Glomerular endothelial cell (primary cell): ENCODE measurements at places on chromosomes 6 and 20. TPM values are rescaled to one million over a fixed set of nuclear protein-coding genes. Genes with fewer than 3 reads are reported as not detected.

DNA sequence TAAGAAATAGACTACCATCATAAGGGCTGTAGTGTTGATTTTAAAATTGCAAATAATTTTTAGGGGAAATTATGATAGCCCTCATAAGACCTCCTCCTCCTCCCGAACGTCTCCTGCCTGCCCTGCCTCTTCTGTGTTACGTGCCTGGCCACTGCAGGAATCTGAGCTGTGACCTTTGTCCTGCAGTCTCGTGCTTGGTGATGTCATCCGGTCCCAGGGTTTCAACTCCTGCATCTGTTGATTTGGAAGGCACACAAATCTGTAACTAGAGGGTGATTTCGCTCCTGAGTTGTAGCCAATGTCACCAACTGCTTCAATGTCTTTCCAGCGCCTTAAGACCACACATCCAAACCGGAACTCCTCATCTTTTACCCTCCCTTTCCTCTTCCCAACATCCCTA, 163.2 kb downstream of the AIG1 start:
- no peak for DNase-seq

DNA sequence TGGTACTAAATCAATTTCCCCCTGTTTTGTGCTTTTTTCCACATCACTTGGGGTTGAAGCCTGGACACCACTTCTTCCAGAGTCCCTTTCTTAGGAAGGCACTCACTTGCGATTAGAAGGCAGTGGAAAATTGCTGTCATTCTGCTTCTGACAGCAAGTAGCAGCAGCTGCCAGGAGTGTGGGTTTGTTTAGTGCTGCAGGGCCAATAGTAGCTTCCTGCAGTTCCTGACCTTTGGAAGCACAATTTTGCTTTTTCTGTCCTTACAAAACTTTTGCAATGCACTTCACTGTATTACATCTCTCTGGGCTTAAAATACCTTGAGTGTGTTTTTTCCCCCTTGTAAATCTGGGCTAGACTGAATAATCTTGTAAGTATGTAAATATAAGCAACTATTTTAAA, 12.5 kb upstream of the HLA-DRA start:
- no peak for DNase-seq

GRCh38 chr6:126743076-126743475, 375.4 kb upstream of the RSPO3 start:
- no peak for DNase-seq

GRCh38 chr6:83119742-83120300, 52.4 kb downstream of the DOP1A start:
- no peak for DNase-seq

GRCh38 chr6:21588481-21589351, 4.8 kb upstream of the SOX4 start:
- DNase-seq: no peak

DNA sequence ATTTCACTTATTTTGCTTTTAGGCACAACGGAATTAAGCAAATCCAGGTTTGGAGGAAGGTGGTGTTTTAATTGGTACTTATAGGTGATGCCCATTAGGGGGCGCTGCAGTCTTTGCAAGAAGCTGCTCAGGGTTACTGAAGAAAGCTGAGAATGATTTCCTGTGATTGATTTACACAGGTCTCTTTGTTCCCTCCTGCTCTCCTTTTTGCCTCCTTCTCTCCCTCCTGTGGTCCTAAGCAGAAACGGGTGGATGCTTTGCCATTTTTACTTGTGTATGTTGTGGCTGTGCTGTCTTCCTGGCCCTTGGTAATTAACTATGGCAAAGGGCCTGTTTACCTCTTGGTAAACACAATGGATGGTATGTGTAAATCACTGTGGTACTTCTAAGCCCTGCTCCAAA, 97.8 kb downstream of the ANKS1A start:
- peak; percentile 58 for DNase-seq

DNA sequence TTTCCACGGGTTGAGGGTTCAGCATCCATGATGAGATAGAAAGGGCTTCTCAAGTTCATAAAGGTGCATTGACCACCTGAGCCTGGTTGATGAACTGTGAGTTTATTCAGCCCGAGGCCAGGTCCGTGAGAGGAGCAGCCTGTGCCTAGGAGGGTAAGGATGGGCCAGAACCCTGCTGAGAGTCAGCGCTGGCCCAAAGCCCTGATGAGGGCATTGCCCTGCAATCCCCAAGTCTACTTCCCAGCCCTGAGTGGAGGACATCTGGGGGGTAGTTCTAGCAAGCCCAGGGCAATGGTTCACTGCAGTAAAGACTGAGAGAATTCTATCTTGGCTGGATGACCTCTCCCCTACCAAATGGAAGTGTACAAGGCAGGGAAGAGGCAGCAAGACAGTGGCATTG, 123.3 kb upstream of the NXT1 start:
- DNase-seq: no peak

DNA sequence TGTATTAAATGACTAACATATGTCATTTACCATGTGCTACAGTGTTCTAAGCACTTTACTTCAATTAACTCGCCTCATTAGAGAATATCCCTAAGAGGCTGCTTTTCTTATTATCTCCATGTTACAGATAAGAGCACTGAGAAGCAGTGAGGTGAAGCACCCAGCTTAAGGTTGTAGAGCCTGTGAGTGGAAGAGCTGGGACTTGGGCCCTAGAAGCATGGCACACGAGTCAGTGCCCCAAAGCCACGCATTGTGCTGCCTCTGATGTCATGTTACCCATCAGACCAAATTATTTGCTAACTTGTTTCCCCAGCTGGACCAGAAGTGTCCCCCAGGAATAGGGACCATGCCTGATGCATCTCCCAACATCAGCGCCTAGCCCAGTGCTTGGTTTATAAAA, 34.1 kb downstream of the POFUT1 start:
- no peak for DNase-seq

The ZNF165 gene
- total RNA-seq: 0.23 and 0.97 TPM in 2 replicates

The CST5 gene
- total RNA-seq: not detected in 2 replicates

The CNBD2 gene
- total RNA-seq: 2.6 and 8.4 TPM in 2 replicates

The SAMD10 gene
- 6.2 and 8.3 TPM in 2 replicates for total RNA-seq

The ATP9A gene
- total RNA-seq: 48.8 and 57.0 TPM in 2 replicates
